GM18507 (cell line): ENCODE measurements at places on chromosomes 16 and 17.

GRCh38 chr17:67311575-67311974 is 54.8 kb downstream of the PSMD12 start:
- DNase-seq, result no peak

DNA sequence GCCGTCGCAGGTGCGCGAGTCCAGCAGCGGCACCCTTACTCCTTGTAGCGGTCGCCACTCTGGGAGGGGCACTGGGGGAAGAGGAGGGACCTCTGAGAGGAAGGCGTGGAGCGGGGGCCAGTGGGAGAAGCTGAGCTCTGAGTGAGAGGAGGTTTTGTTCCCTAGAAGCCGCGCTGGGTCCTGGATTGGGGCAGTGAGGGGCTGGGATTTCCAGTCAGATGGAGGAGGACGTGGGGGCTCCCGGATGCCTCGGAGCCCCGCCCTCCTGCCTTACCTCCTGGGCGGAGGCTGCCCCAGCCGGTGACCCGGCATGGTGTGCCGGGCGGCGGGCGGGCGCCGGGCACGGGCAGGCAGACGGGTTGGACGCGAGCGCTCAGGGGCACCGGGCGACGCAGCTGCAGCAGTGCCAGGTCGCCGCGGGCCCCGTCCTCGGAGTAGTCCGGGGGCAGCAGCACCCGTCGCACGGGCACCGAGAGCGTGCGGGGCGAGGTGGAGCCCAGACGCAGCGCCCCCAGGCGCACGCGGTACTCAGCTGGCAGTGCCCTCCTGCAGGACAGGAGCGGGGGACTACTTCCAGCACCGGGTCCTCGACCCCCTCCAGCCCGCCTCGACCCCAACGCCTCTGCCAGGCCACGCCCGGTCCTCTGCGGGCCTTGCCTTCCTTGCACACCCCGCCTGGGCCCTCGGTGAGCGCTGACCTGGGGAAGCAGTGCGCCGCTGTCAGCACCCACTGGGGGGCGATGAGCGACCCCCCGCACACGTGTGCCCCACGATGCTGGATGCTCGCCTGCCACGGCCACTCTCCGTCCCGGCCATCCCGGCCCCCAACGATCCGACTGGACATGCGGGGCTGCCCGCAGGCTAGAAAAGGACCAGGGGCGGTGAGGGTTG is 2.0 kb downstream of the PRSS33 start:
- no peak for DNase-seq

DNA sequence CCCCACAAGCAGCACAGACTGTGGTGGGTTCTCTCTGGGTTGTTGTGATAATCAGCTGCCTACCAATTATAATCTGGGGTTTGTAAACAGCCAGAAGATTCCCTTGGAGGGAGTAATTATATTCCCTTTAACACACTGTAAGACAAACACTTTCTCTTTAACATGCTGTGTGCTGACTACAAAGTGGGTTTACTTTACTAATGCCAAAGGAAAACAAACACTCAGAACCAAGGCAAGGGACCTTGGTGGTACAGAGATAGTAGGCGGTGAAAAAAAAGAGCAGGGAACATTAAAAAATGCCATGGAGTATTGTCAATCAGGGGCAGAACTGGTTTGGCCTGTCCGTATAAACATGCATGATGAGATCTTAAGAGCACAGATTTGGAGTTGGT is 3.0 kb upstream of the VAT1L start:
- DNase-seq, result no peak

- DNase-seq, result no peak
Measured at GRCh38 chr17:31743797-31744196, 115.2 kb downstream of the COPRS start.

DNA sequence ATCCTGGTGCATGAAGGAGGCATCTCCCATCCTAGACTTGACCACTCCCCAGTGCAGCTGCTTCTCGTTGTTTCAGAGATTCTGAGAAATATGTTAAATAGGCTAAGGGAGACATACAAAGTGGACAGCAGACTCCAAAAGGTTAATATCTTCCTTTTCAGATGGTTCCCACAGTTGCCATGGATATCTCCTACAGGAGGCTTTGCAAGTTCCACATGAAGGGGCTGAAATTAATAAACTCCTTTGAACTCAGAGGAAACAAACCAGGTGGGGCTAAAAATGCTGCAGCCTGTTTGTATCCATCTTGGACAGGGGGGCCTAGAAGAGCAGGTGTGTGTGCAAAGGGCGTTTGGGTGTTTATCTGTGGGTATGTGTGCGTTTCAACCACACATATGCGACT is 257.4 kb upstream of the XYLT1 start:
- no peak for DNase-seq

- DNase-seq, result no peak
Measured at GRCh38 chr16:1184156-1184868, 31.4 kb downstream of the CACNA1H start.

GRCh38 chr16:87534030-87534653 is 41.3 kb upstream of the ZCCHC14 start:
- DNase-seq, result no peak

- no peak for DNase-seq
Measured at GRCh38 chr17:27327397-27327796, 33.5 kb downstream of the WSB1 start.

- DNase-seq, result no peak
Measured at GRCh38 chr16:71410146-71410545, 31.7 kb downstream of the TLE7 start.

- no peak for DNase-seq
Measured at GRCh38 chr16:28900601-28901000, 22.3 kb downstream of the ATP2A1 start.

DNA sequence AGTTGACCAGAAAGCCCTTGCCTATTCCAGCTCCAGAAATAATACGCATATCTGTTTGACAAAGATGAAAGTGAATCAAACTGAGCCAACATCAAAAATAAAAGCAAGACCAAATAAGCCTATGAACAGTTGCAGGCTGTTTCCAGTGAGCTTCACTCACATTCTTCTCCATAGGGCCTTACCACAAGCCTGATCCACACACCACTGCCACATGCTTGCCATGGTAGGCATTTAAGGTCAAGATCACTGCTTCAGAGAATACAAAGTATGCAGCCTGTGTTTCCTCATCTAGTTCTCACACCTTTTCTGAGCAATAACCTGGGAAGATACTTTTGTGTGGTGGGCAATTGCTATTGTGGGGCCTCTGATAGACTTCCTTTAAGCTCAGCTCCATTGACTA is 1060.2 kb downstream of the CDH11 start:
- DNase-seq, result no peak

GRCh38 chr17:42665581-42666001 is 6.5 kb downstream of the TUBG2 start:
- DNase-seq, result no peak

DNA sequence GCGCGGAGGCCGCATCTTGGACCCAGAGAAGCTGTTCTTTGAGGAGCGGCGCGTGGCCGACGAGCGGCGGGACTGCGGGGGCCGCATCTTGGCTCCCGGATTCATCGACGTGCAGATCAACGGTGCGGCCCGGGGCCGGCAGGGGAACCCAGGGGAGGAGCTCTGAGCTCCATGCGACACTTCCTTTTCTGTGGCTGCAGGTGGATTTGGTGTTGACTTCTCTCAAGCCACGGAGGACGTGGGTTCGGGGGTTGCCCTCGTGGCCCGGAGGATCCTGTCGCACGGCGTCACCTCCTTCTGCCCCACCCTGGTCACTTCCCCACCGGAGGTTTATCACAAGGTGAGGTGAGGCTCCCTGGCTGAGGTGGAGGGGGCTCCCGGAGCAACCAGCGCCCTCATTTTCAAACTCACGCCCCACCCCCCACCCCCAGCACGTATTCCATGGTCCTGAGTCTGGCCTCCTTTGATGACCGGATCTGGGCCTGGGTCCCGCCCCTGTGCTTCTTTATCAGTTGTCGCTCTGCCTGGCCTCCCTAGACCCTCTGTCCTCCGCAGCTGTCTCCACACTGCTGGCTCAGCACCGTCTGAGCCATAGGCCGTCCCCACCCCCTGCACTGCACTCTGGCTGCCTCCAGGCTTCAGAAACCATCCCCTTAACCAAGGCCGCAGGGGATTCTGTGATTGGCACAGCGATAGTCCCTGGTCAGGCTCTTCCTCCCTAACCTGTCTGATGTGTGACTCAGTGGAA is 787 bp downstream of the AMDHD2 start:
- DNase-seq, result no peak

- DNase-seq, result no peak
Measured at GRCh38 chr16:66443269-66443652, 16.2 kb downstream of the BEAN1 start.

DNA sequence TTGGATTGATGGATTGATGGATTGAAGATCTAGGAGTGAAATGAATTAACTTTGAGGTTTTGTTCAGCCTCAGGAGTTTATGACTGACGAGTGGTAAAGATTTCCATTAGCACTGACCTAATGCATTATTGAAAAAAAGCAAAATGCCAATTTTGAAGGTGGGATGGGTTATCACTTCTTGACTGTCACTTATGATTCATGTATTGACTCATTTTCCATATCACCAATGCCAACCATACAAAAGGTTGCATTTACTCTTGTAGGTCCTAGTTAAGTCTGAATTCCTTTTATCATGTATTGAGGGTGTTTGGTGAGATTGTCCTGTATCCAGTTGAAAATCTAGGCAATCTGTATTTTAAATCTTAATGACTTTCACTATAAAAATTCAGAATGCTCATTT is 57.6 kb downstream of the KNOP1 start:
- DNase-seq, result no peak

DNA sequence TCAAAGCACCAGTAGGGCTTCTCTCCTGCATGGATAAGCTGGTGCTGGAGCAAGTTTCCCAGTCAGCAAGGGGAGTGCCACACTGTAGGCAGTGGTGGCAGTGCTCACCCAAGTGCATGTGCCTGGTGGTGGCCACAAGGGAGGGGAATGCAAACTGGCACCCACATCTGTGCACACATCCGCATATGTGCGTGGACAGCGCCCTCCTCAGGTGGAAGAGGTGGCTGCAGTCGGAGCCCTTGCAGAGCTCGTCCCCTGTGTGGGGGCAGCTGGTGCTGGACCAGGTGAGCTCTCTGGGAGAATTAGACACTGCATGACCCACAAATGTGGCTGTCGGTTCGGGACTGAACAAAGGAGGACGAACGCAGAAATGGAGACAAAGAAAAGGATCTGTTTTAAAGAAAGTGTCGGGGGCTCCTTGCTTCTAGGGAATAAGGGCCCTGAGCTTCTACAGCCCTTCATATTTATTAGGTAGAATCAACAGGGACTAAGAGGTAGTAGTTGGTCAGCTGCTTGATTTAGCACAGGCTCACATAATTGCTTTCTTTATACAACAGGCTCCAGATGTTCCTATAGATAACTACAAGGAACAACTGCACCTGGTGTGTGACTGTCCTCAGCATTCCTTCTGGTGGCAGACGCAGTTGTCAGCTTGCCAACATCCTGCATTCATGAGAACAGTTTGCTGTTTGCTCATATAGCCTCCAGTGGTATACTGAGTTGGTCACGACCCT is 5.3 kb upstream of the ZNF689 start:
- peak; percentile 15 for DNase-seq

- no peak for DNase-seq
Measured at GRCh38 chr16:2856061-2856670, 1.8 kb downstream of the PRSS22 start.

DNA sequence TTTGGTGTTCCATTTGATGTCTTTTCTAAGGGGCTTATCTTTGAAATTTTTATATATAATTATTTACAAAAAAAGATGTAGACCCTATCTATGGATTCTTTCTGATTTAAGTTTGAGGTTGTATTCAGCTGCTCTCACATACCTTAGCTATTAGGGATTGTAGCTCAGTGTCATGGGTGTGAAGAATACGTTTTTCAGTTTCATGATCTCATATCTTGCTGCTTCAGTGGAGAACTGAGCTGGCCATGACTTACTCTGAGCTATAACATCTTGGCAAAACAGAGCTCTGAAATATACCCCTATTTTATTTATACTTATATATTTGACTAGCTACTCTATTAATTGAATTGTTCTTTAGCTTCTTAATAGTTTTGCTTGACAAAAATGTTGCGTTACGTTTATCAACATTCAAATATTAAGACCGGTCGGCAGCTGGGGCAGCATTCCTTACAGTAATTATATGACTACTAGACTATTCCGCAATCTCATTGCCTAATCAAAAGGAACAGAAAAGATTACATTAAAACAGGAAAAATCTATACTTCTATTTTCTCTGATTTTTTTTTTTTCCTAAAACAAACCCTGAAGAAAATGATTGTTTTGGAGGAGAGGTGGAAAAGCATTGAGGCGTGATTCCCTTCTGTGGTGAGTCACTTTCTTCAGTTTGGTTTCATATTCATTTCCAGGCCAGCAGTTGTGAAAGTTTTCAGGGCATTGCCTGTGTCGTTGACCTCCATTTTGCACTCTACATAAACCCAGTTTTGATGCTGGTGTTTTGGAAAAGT is 24.1 kb upstream of the KRT24 start:
- DNase-seq, result peak; percentile 17

DNA sequence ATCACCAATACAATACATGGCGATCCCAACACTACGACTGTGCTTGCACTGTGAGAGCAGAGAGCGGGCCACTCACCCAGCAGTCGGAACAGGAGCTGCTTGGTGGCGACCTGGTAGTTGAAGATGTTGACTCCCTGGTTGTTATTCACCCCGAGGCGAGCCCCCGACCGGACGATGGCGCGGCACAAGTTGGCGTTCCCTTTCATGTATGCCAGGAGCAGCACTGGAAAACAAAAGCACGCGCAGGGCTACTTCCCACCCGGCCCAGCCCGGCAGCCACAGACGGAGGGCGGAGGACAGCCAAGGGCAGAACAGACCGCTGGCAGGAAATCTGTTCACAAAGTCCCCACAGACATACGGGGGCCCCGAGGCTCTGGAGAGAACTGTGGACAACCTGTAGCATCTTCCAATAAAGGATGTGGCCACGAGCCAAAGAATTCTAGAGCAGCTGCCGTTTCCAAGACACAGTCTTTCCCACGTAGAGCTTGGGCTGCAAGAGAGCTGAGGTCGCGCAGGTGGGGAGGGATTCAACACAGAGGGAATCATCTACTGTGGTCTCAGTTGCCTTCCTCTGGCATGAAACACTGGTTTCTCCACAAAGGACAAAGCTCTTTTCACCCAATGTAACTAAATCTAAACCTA is 27.8 kb downstream of the CYB5D2 start:
- DNase-seq, result no peak

GRCh38 chr17:55883149-55883548 is 132.3 kb downstream of the PCTP start:
- DNase-seq, result no peak

- no peak for DNase-seq
Measured at GRCh38 chr16:30562021-30562420, 3.8 kb upstream of the ZNF764 start.

DNA sequence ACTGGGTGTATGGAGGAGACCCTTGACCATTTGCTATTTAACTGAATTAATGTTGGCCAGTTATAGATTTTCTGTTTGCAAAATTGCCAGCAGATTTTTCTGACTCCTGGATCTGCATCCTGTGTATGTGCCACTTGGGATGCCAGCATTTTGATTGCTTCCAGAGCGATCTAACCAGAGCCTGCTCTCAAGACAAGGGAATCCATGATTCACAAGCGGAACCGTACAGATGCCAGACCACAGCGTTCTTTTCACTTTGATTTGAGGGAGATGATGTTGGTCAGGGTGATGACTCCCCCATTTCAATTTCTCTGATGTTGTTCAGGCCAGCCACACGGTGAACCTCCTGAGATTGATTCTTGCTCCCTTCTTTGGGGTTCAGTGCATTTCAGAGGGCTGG is 228.7 kb downstream of the CDH13 start:
- DNase-seq, result no peak
